SHP77 (cell line): ENCODE measurements at places on chromosomes 6 and 20.

DNA sequence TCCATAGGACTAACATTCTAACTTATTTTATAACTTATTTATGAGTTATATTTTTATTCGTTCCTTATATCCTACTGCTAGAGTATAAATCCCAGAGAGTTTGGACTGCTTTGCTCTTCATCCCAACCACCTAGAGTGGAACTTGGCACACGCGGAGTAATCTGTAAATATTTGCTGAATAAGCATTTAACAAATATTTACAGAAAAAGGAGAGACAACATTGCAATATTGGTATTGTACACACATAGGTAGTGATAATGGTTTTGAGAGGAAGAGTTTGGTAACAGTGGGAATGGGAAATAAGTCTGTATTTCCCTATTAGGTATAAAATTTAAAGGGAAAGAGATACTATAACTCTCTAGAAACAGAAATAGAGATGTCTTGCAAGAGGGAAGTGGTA is 634.8 kb upstream of the CITED2 start:
- DNase-seq = no peak

DNA sequence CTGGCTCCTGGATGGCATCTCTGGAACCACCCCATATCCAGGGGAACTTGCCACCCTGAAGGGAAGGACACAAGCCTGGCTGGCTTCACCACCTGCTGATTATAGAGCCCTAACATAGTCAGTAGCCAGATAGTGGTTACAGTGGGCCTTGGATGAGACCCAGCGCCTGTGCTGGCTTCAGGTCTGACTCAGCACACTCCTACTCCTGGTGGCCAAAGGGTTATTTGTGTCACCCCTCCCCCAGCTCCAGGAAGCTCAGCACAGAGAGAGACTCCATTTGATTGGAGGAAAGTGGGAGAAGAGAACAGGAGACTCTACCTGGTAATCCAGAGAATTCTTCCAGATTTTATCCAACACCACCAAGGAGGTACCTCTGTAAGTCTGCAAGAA is 12.8 kb downstream of the SNX14 start:
- peak; percentile 27 for DNase-seq

DNA sequence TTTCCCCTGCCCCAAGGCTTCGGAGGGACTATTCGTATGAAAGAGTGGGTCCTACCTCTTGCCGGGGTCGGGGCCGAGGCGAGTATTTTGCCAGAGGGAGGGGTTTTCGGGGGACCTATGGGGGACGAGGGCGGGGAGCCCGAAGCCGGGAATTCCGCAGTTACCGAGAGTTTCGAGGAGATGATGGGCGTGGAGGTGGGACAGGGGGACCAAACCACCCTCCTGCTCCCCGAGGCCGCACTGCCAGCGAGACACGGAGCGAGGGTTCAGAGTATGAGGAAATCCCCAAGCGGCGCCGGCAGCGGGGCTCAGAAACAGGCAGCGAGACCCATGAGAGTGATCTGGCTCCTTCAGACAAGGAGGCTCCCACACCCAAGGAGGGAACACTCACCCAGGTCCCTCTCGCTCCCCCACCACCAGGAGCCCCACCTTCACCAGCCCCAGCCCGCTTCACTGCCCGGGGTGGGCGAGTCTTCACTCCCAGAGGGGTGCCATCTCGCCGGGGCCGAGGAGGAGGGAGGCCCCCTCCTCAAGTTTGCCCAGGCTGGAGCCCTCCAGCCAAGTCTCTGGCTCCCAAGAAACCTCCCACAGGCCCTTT is 11.3 kb downstream of the PRRC2A start:
- DNase-seq = no peak

DNA sequence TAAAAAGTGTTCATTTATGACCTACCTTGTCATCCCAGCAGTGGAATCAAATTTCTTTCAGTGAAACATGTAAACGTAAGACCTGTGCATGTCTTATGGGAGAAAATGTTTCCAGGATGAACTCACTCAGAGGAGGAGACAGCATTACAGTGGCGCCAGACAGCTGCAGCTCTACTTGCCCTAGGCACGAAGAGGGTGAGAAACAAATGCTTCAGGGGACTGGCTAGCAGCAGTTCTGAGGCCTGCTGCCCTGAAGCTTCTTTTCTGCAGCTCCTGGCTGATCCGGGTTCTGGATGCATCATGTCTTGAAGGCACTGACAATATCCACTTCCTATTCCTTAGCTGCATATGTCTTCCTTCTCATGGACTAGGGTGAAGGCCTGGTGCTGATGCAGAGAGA is 120.2 kb downstream of the QRSL1 start:
- DNase-seq = peak; percentile 48

DNA sequence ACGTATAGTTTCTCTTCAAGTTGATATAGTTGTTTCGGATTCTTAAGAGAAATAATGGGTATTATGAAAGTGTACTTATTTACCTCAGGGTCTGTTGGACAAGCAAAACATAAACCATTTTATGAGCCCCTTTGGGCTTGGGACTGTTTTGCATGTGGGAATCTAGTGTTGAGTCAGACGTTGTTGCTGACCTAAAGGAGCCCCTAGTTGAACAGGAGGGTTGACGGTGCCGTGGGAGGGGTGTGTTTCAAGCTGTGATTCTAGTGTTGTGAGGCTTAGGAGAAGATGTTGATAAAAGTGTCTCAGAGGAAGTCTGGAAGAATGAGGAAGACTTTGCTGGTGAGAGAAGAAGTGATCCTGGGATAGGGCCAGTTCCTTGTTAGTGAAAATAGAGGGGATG is 140.0 kb downstream of the ARID1B start:
- no peak for DNase-seq

DNA sequence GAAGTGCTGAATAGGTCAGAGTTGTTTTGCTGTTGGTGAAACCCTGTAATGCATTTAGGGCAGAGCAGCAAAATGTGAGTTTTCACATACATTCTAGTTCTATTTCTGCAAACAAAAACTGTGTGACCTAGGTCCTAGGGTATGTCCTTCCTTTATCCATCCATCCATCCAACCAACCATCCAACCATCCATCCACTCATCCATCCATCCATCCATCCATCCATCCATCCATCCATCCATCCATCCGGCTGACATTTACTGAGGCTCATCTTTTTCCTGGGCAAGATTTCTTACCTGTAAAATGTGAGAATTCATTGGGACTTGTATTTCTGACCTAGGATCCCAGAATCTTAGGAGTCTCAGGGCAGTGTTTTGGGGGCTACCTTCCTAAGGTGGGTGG is 14.5 kb downstream of the PNPLA1 start:
- no peak for DNase-seq

- DNase-seq = no peak
Measured at GRCh38 chr6:85747666-85748065, 105.0 kb upstream of the SYNCRIP start.

GRCh38 chr6:150639823-150640331 is 40.2 kb downstream of the PLEKHG1 start:
- DNase-seq = no peak

DNA sequence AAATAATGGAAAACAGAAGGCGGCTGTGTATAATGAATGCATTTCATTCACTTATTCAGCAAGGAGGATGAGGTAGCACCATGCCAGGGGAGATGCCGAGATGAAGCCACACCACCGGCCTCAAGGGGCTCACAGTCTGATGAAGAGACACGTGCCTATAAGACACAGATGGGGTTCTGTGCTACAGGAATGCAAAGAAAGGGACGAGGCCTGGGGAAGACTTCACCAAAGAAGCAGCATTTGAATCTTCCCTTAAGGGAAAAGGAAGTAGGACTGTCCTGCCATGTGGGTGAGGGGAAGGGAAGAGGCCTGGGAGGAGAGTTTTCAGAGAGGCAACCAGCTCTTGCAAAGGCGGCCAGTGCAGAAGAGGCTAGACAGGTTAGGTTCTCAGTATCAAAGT is 98.9 kb downstream of the PSMG4 start:
- no peak for DNase-seq

GRCh38 chr6:37100745-37101144 is 69.2 kb upstream of the PIM1 start:
- no peak for DNase-seq

- DNase-seq = peak; percentile 58
Measured at GRCh38 chr6:108782179-108783041, 65.8 kb upstream of the ARMC2 start.

DNA sequence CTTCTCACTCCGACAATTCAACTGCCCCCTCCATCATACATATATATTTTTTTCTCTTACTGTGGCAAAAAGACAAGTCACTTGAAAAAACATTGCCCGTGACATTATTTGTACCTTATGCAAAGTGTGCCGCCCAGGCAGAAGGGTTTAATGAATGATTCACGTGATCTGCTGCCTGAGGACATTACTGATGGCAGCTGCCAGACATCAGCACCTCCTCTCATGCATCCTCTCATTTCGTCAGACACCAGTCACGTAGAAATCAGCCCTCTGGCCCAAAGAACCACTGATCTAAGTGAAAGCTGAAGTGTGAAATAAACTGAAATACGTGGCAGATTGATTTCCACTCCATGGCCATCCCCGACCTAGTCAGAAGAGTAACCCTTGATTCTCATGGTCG is 218.8 kb upstream of the PDE10A start:
- DNase-seq = no peak

DNA sequence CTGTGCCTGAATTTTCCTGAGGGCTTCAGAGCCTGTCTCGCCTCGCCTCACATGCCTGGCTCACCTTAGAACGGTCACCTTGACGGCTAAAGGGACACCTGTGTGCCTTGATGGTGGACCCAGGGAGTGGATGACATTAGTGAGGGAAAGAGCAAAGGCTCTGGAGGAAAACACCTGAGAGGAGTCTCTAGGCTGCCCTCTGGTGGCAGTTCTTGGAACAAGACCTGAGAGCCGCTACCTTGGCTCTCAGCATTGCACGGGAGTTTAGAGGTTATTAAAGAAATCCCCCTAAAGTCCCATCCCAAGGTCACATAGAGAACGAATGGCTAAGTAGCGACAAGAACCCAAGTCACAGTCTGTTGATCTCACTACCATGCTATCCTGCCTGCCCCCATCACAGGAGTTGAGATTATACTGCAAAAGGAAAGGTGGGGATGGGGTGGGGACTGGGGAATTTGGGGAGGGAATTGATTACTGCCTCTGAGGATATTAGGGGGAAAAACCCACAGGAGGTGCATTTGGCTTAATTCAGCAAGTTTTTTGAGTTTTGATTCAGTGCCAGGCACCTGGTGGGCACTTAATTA is 7.9 kb upstream of the CDSN start:
- DNase-seq = peak; percentile 36

DNA sequence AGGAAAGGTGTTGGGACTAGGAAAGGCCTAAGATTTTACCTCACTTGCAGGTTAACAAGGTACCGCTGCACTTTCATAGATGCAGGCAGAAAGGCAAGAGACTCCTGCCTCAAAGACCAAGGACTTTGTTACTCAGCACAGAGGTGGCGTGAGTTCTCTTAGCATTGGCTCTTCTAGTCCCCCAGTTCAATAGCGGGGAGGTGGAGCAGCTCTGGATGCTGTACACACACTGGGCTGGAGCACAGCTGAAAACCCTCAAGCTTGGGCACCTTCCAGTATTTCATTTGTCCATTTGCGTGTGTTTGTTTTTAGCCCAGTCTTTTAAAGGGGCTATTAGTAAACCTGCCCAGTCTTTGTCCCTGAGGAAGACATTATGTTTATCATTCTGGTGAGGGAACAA is 345.2 kb downstream of the FARS2 start:
- DNase-seq = peak; percentile 74

GRCh38 chr20:8386991-8387390 is 254.9 kb downstream of the PLCB1 start:
- no peak for DNase-seq

DNA sequence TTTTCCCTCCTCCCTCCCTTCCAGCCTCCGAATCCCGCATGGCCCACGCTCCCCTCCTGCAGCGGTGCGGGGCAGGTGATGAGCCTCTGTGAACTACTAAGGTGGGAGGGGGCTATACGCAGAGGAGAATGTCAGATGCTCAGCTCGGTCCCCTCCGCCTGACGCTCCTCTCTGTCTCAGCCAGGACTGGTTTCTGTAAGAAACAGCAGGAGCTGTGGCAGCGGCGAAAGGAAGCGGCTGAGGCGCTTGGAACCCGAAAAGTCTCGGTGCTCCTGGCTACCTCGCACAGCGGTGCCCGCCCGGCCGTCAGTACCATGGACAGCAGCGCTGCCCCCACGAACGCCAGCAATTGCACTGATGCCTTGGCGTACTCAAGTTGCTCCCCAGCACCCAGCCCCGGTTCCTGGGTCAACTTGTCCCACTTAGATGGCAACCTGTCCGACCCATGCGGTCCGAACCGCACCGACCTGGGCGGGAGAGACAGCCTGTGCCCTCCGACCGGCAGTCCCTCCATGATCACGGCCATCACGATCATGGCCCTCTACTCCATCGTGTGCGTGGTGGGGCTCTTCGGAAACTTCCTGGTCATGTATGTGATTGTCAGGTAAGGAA is at the start of gene OPRM1:
OPRM1 (plus strand) TSS at position 10 of the 612 bp plus-strand sequence; CDS start at position 315, 305 bp downstream.
- no peak for DNase-seq

- peak; percentile 34 for DNase-seq
Measured at GRCh38 chr6:31541059-31541657, 645 bp downstream of the DDX39B start.

- DNase-seq = no peak
Measured at GRCh38 chr6:147911686-147912085, 403.2 kb downstream of the SAMD5 start.

DNA sequence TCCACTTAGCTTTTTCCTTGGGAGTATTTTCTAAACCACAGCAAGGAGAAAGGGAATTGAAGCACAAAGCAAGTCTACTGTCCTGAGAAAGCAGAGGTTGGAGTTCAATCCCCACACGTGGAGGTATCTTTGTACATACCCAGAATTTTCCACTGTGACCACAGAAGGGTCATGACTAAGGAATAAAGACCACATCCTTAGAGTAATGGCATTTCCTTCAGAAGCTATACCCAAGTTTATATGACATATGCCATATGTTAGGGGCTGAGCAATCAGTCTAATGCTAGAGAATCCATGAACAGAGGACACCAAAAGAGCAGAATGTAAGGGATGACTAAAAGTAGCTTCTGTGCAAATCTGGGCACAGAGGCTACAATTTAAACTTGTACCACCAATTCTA is 46.4 kb downstream of the ATG5 start:
- DNase-seq = no peak
